ENCODE measurements at places on chromosomes 16 and 17.

DNA sequence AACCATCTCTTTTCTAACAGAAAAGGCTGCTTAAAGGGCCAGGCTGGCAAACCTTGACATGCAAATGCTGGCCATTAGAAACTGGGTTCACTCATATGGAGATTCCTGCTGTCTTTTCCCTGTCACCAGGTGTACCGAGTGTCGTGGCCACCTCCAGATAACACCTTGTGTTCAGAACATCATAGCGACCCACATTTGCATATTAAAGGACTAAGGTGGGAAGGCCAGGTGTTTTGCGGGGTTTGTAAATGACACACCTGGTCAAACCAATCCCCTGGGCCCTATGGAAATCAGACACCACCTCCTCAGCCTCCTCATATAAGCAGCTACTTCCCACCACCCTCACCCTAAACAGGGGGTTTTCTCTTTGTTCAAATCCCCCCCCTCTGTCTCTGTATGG, 2.5 kb upstream of the AIPL1 start:
- no peak for DNase-seq

GRCh38 chr17:182050-182751, 751 bp upstream of the DOC2B start:
- no peak for DNase-seq

GRCh38 chr16:88798073-88798472, 5.5 kb upstream of the CDT1 start:
- DNase-seq: no peak

GRCh38 chr16:46822270-46822669, 8.7 kb downstream of the C16orf87 start:
- DNase-seq: peak; percentile 90

GRCh38 chr16:27708651-27709050, 158.7 kb downstream of the KATNIP start:
- no peak for DNase-seq

GRCh38 chr16:12119562-12119961, 143.0 kb downstream of the SNX29 start:
- no peak for DNase-seq

DNA sequence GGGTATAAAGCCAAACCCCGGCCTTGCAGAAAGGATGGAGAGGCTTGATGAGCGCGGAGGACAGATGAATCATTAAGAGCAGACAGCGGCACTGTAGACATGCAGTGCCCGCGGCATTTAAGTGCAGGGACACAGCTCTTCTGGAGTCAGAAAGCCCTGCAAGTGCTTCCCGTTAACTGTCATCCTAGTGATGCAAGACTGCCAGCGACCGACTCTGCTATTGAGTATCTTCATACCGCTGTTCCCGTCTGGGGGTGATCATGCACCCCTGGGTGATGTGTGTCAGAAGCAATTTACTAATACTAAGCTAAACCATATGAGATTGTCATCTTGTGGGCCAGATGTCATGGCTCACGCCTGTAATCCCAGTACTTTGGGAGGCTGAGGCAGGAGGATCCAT, 101.0 kb downstream of the ABCC6 start:
- DNase-seq: no peak

DNA sequence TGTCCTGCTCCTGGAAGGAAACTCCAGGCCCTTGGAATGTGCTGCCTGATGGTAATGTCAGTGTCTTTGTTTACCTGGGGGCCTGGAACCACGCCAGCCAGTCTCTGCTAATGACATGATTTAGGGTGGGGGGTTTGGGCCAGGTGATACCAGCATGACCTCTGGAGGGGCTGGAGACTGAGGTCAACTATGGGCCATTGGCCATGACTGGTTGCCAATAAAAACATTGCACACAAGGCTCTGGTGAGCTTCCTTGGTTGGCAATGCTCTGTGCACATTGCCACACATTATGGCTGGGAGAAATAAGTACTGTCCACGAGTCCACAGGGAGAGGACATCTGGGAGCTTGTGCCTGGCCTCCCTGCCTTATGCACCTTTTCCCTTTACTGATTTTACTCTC, 52.5 kb downstream of the LITAF start:
- no peak for DNase-seq

GRCh38 chr17:32520737-32521404, 34.1 kb downstream of the CDK5R1 start:
- DNase-seq: no peak

GRCh38 chr16:30069611-30070462, 4.3 kb downstream of the ALDOA start:
- DNase-seq: no peak

DNA sequence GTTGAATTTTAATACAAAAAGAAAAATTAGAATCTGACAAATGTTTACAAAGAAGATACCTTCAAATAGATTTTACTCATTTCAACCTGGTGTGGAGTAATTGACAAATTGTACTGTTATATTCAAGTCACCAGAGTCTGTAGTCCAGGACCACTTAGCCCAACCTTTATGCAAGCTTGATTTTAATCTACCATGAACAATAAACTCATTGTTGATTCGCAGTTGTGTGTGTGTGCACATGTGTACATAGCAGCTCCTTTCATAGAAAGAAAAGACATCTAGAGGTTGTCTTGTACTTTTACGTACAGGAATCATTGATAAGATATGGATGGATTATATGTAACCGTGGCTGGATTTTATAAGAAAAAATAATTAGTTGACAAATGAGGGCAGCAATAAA, 20.7 kb upstream of the LRRC37A start:
- no peak for DNase-seq

- DNase-seq: no peak
These were observed 83.3 kb downstream of the GSG1L start for GRCh38 chr16:27980076-27980775.

DNA sequence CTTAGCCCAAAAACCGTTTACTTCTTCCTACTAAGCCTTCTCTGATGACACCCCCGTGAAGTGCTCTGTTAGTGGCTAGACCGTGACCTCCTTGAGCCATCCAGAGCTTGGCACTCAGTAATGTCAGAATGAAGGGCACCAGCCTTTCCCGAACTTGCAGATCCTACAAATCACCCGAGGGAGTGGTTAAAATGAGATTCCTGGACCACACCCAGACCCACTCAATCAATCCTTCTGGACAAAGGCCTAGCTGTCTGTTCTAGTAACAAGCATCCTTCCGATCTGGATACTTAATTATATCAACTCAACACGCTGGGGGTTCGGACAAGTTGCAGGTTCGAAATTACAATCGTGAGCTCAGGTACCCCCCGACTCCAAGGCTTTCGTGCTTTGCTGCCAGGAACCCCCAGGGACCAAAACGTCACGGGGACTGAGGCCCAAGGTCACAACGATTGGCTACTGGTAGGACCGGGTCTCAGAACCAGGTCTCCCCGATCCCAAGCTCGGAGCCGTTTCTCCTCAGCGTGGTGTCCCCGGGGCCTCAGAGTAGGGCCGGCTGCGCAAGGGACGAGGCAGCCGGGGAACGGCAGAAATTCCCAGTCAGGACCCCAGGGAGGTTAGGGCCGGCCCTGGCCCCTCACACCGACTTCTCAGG, 527 bp downstream of the CIAPIN1 start:
- DNase-seq: peak; percentile 38

DNA sequence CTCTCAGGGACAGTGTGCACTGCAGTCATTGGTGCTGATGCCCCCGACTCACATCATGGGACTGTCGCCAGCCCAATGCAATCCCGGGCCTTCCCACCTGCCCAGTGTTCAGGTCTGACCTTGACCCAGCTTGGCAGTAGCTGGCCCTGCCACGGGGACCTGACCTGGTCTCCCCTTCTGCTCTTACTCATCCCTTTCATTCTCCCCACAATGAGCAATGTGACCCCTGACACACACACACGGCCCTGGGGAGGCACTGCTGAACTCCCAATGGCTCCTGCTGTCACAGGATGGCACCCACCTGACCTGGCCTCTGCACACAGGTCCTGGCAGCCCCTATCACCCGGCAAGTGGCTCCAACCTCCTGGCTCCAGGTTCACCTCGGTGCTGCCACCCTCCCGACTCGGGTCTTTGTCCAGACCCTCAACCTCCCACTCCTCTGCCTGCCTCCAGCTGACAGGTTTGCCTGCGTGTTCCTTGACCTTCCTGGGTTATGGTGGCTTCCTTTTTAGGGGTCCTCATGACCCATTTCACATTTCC, 6.6 kb downstream of the CD300C start:
- DNase-seq: no peak

DNA sequence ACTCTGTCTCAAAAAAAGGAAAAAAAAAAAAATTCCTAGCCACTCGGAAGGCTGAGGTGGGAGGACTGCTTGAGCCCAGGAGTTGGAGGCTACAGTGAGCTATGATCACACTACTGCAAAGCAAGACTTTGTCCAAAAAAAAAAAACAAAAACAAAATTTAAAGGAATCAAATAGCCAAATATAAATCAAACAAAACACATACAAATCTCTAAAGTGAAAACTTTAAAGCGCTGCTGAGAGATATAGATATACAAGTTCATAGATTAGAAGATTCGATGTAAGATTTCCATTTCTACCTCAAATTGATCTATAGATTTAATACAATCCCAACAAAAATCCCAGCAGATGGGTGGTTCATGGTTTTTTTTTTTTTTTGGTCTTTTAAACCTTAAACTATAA, 83.6 kb downstream of the TTC19 start:
- DNase-seq: no peak

DNA sequence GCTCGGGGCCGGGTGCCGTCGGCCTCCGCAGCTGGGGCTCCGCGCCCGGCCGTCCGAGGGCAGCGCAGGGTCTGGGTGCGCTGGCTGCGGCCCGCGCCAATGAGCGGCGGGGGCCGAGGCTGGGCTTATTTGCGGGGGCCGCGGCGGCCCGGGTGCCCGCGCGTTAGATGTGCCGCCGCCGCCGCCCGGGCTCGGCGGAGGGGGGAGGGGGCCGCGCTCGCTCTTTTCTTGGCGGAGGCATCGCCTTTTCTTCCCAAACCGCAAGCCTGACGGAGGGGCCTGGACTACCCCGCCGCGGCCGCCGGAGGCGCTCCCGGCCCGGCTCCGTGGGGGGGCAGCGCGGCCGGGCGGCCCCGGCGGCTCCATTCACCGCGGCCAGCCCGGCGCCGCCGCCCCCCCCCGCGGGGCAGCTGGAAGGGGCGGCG, at the start of gene NOTUM:
Gene NOTUM, minus strand, starts transcription at position 101 of the 425 bp plus-strand sequence. CDS start 278 bp downstream, outside the sequence.
- no peak for DNase-seq

DNA sequence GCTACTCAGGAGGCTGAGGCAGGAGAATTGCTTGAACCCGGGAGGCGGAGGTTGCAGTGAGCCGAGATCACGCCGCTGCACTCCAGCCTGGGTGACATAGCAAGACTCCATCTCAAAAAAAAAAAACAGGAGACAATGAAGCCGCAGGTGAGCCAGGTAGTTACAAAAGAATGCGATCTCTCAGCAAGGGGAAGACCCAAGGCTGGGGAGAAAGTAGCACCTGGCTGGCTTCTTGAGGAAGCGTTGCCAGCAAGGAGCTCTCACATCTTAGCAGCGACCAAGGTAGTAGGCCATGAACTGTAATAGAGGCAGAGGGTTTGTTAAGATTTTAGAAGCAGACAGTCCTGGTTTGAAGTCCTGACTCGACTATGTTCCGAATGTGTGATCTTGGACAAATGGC, 175.0 kb downstream of the AIPL1 start:
- no peak for DNase-seq

GRCh38 chr16:47449788-47450187, 11.1 kb downstream of the ITFG1 start:
- no peak for DNase-seq

- no peak for DNase-seq
These were observed 6.1 kb downstream of the PYCARD start for GRCh38 chr16:31196324-31197088.

- no peak for DNase-seq
These were observed 91.5 kb downstream of the ZFHX3 start for GRCh38 chr16:72956124-72957064.

DNA sequence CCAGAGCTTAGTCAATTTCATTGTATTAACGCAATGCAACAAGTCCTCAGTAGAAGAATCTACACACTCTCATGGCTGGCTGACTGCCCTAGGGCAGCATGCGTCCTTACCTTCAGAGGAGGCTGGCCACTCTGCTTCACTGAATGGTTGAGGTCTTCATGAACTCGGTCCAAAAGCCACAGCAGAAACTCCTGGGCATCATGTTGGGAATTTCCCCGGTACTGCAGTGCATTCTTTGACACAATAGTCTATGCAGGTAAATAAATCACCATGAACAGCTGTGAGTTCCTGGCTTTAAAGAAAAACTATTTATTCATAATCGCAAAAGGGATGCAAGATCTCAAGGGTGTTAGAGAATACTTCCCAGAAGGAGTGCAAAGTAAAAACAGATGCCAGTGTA, 41.3 kb downstream of the USP31 start:
- no peak for DNase-seq

DNA sequence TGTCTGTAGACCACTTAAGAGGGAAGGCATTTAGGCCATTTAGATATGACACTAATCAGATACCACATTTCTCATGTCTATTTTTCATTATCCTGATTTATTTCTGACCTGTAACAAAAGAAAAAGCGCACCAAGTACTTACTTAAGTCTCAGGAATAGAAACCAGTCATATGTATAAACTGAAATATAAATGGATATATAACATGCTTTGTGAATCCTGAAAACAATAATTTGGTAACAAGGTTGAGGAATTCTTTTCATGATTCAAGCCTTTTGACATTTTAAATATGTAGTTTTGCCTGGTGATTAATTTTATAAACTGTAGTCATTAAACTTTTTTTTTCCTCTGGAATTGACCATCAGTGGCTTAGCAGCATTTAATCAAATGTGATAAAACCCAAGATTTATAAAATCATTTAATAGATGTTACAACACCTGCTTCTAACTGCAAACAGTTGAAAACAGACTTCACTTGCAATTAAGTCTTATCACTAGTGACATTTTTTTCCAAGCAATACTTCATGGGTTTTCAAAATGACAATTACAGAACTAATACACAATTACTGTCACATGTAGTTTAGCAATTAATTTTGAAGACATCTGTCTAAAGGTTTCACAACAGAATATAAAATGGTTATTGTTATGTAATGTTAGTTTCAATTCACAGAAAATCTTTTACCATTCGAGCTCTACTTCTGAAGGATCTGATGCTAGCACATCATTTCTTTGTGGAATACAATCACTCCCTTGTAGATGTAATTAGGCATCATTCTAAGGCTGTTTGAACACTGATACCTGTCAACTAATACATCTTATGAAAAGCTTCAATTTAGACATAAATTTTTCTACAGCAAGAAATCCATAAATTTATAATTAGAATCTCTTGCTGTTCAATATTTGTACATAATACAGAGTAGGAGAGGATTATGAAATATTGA, 110.3 kb downstream of the TOX3 start:
- DNase-seq: no peak
